ENCODE measurements at places on chromosomes 6 and 20.

DNA sequence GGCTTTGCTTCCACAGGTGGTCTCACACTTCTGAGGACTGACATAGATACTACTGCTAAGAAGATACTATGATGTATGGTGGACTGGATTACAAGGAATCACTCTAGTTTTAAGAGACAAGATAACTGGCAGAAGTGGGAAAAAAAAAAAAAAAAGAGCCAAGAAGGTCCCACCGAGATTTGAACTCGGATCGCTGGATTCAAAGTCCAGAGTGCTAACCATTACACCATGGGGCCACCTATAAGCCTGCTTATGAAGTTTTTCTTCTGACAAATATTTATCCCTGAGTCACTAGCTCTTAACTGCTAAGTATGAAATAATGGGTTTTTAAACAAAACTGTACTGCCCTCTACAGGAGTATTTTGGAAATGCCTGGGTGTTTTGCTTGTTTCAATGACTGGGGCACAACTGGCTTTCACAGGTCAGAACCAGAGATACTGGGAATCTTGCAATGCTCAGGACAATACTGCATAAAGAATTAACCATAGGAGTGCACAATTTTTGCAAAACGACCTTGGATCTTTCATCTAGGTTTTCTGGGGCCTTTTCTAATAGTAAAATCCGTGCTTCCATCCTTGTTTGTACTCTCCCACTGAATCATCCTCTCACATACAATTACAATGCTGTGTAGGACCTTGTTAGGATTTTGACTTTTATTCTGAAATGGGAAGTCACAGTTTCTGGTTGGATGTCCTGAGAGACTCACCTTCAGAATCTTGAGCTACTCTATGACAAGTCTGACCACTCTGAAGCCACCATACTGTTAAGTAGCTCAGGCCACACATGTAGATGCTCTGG is 116.3 kb downstream of the OR2B2 start:
- peak; percentile 90 for DNase-seq

DNA sequence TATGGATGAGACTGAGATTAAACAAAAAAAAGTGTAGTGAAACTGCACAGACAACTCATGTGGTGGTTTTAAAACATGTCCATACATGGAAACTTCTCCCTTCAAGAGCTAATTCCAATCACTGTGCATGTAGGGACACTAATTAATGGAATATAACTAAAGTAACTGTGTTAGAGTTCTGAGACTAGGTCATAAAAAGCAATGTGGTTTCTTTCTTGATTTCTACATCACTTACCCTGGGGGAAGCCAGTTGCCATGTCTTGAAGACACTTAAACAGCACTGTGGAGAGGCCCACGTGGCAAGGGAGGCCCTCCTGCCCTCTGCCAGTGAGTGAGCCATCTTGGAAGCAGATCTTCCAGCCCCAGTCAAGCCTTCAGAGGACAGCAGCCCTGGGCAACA is 118.2 kb upstream of the DST start:
- DNase-seq: peak; percentile 67

- DNase-seq: no peak
These were observed 646.6 kb upstream of the HS3ST5 start for GRCh38 chr6:114989279-114989964.

- peak; percentile 74 for DNase-seq
These were observed 15.6 kb upstream of the NOL4L start for GRCh38 chr20:32600681-32601237.

DNA sequence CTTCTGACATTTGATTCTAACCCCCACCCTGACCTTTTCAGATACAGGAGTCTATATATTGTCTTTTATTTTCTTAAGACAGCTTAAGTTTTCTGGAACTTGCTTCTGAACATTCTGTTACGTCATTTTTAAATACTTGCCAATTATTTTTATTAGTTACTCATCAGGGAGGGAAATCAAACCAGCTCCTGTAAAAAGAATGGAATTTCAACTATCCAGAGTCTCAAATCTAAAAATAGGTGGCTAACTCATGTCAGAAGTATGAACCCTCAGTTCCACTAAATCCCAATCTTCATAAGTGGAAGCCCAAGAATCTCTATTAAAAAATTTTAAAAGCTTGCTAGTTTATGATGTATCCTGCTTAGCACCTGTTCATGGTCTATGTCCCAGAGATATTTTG is 900.0 kb downstream of the KIF16B start:
- peak; percentile 83 for DNase-seq

GRCh38 chr6:127111526-127111925 is 6.9 kb upstream of the RSPO3 start:
- DNase-seq: no peak

DNA sequence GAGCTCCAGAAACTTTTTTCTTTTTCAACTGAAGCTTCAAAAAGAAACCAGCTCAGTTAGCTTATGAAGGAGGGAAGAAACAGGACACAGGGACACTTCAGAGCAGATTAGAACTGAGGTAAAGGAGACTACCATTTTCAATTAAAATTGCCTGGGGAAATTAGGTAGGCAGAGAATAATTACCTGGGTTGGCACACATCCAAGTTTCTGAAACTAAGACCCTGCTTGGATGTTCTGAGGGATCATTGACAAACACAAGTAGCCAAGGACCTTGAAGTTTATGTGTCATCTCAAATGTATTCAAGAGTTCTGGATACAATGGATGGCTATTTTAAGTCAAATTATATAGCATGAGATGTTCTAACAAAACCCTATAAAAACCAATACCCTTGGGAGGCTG is 137.6 kb downstream of the PLCB4 start:
- DNase-seq: no peak

DNA sequence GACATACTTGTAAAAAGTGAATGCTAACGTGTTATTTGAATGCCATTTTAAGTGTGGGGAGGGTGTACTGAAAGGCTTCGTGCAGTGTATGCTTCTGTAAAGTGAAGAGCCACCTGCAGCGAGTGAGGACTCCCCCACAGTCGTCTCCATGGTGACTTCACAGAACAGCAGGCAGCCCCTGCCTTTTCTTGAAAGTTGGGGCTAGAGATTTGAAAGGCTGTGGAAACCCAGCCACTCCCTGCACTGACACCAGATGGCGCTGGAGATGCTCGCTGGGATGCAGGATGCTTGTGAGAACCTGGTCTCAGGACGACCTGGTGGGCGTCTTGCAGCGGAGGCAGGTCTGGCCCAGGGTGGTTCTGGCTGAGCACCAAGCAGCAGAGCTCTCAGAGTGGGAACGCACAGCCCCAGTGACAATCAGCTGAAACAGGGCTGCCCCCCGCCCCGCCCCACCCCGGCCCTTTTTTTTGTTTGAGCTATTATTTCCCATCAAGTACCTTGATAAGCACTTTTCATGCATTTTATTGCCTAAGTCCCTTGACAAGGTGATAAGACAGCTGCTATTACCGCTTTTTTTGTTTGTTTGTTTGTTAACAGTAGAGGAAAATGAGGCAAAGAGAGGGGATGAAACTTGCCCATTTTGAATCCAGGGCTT is 150.3 kb downstream of the SYCP2 start:
- DNase-seq: peak; percentile 41

GRCh38 chr20:50208085-50208491 is 17.5 kb downstream of the CEBPB start:
- no peak for DNase-seq

DNA sequence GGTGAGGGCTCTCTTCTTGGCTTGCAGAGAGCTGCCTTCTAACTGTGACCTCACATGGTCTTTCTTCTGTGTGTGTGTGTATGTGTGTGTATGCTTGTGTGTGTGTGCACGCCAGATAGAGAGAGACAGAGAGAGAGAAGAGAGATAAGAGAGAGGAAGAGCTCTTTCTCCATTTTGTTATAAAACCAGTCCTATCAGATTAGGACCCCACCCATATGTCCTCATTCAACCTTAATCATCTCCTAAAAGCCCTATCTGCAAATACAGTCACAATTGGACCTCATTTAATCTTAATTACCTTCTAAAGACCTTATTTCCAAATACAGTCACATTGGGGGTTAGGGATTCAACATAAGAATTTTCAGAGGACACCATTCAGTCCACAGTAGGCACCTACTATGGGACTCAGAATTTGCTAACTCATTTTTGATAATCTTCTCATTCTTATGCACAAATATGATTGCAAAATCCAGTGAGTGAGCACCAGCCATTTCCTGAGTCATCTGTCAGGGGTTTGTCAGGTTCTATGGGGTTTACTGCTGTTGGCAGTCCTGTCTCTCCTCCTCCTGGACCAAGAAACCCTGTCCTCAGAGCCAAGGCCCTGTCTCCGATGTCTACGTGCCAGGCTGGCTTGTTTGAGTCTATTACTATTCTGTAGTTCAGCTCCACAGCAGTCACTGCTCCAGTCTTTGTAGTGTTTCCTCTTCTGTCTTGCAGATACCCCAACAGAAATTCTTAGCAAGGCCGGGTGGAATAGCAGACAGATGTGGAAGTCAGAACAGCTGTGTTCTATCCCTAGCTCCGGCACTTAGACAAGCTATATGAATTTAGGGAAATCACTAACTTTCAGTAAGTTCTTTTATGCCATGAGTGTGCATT is 59.0 kb upstream of the FAM184A start:
- DNase-seq: peak; percentile 81

- no peak for DNase-seq
These were observed 16.9 kb upstream of the SLC22A23 start for GRCh38 chr6:3473773-3474172.

- DNase-seq: no peak
These were observed 207.2 kb upstream of the ZNF184 start for GRCh38 chr6:27679964-27680694.

DNA sequence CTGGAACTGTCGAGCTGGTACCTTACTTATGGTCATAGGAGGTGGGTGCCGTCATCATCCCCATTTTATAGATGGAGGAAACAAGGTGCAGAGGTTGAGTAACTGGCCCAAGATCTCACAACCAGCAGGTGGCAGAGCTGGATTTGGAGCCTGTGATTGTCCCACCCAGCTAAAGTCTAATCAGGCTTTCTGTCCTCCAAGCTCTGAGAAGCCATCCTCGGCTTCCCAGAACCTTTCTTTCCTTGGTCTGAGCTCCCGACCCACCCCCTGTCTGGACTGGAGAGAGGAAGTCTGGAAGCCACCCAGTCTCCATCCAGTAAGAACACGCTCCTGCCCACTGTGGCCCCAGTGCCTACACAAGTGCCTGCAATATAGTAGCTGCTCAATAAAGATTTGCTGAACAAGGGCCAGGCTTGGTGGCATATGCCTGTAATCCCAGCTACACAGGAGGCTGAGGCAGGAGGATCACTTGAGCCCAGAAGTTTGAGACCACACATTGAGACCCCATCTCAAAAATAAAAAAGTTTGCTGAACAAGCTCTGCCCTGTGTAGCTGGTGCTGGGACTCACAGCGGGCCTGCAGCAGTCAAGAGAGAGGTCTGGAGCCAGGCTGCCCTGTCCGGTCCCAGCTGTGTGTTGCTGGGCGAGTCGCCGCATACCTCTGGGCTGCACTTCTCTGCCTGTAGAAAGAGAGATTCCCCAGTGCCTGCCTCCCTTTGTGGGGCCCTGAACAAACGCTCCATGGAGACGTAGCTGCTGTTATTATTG is 32.5 kb upstream of the DLGAP4 start:
- peak; percentile 23 for DNase-seq

- no peak for DNase-seq
These were observed 12.9 kb upstream of the HIVEP1 start for GRCh38 chr6:11999246-11999645.

Data from bronchial epithelial cell (primary cell).